AG09309 (cell line): ENCODE measurements at places on chromosomes 6 and 20.

DNA sequence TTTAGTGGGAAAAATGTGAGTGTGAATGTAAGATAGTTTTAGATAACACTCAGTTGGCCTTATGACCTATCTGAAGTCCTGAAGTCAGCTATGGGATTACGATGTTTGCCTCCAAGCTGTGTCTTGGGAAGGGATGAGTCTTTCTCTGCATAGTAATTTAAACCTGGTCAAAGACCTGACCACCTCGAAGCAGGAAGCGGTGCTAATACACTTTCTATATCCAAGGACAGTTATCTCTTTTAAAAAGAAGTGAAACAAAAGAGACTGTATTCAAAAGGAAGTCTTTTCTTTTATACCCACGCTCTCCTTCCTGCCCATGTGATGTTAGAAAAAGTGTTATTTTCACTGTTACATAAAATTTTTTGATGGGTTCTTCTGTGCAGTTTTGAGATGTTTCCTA is 94.9 kb downstream of the JARID2 start:
- DNase-seq: no peak

GRCh38 chr6:90290811-90291420 is 5.7 kb downstream of the BACH2 start:
- no peak for DNase-seq

- DNase-seq: peak; percentile 11
These were observed 9.4 kb downstream of the SNX9 start for GRCh38 chr6:157832250-157832967.

DNA sequence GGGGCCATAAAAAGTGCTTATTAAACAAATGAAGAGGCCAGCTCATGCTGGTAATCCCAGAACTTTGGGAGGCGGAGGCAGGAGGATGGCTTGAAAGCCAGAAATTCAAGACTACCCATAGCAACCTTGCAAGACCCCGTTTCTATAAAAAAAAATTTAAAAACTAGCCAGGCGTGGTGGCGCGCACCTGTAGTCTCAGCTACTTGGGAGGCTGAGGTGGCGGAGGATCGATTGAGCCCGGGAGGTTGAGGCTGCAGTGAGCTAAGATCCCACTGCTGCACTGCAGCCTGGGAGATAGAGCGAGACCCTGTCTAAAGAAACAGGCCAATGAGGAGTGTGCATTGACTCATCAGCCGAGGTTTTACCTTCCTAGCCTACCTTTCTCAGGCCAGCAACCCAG is 15.2 kb downstream of the NPEPL1 start:
- DNase-seq: no peak

GRCh38 chr6:33296797-33297405 is 1.8 kb downstream of the RGL2 start:
- no peak for DNase-seq

GRCh38 chr20:10621149-10621548 is 52.6 kb downstream of the JAG1 start:
- DNase-seq: no peak

DNA sequence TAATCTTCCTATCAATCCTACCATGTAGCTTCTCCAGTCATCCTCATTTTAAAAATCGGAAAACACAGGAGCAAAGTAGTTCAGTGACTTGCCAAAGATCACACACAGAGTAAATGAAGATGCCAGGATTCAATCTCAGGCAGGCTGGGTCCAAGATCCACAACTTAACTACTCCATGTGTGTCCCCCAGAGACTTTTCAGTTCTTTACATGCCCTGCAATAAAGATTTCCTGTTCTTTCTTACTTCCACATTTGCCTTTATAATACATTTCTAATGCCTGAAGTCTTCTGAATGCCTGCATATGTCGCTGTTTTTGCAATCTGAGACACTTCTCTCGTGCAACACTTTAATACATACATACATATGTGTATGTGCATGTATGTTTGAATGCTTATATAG is 121.7 kb upstream of the MARCKS start:
- DNase-seq: no peak

GRCh38 chr6:38168699-38169098 is 349.2 kb downstream of the ZFAND3 start:
- DNase-seq: no peak

GRCh38 chr6:13407709-13408695 is 79.4 kb downstream of the GFOD1 start:
- DNase-seq: peak; percentile 72
